ENCODE measurements at places on chromosomes 1 and 21. TPM values are rescaled to one million over a fixed set of nuclear protein-coding genes. Genes with fewer than 3 reads are reported as not detected.

The RNF186 gene
- not detected for total RNA-seq

The LIPI gene
- total RNA-seq = not detected

The SMPDL3B gene
- total RNA-seq = 1.3 TPM

The LAMC1 gene
- 110 TPM for total RNA-seq

The ACTN2 gene
- 0.02 TPM for total RNA-seq

The ERVH48-1 gene
- total RNA-seq = not detected

The CD46 gene
- total RNA-seq = 119 TPM

The GNG12 gene
- 30.4 TPM for total RNA-seq

The SLC45A3 gene
- 7.6 TPM for total RNA-seq

The UQCRHL gene
- 5.8 TPM for total RNA-seq

The ZNF697 gene
- 2.1 TPM for total RNA-seq

The OLFML2B gene
- 0.32 TPM for total RNA-seq
